ENCODE measurements at places on chromosomes 13 and 19.

DNA sequence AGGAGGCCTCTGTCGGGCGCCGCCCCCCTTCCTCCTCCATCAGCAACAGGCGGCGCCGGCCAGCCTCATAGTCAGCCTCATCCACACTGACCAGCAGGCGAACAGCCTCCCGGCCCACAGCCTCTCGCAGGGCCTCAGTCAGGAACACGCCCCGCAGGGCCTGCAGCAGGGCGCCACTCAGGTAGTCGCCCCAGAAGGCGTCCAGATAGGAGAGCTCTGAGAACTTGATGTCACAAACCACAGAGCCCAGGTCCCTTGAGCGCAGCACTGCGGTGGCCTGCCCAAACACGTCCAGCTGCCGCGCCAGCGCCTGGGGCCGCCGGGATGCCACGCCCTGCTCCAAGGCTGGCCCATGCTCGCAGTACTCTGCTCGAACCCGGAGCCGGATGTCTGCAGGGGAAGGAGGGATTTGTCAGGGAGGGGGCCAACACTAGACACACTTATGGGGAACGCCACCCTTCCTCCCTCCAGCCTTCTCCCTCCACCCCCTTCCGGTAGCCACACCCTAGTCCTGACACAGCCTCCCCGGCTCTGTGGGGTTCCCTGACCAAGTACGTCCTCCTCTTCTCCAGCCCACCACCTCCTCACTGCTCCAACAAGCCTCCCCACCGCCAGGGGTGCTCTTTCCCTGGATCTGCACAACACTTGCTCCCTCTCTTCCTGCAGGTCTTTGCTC is 17.9 kb downstream of the DEDD2 start:
- DNase-seq: no peak

DNA sequence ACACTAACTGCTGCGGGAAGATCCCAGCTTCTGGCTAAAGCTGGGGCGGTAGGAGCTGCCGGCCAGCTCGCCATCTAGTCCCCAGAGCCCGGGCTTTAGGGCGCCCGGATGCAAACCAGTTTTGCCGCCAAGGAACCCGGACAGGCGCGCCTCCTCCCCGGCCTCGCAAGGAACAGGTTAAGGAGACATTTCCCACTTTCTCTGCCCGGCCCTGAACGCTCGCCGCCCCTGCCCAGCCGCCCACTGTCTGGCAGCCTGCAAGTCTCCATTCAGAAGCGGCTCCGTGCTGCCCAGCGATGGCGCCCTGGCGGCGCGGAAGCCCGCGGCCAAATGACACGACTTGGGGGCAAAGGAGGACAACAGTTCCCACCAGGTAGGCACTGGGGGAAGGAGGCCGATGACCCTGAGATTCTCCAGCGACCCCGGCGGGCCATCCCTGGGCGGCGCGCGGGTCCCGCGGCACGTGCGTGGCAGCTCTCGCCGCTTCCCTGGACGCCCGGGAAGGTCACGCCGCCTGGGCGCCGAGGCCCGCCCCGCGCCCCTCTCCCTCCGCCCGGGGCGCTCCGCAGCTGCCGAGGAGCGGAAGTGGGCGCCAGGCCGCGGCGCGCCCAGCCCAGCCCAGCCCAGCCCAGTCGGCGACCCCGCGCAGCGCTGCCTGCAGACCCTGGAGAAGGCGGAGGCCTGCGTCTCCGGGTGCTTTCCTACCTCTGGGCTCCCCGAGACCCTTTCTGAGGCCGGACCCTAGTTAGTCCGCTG is 42.2 kb upstream of the HNRNPA1L2 start:
- peak; percentile 45 for DNase-seq

DNA sequence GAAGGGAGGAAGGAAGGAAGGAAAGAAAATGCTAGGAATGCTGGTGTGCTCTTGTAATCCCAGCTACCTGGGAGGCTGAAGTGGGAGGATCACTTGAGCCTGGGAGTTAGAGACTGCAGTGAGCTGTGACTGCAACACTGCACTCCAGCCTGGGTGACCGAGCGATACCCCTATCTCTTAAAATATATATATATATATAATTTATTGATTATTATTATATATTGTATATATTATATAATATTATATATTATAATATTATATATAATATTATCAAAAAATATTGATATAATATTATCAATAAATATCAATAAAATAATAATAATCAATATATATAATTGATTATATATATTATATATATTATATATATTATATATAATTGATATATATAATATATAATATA is 8.6 kb upstream of the ADGRL1 start:
- no peak for DNase-seq

- peak; percentile 79 for DNase-seq
Measured at GRCh38 chr19:46426506-46427162, 2.1 kb downstream of the PNMA8C start.

- DNase-seq: no peak
Measured at GRCh38 chr19:8366121-8366581, 2.2 kb downstream of the ANGPTL4 start.

GRCh38 chr19:58395979-58396627 is 647 bp downstream of the RNF225 start:
- DNase-seq: no peak

DNA sequence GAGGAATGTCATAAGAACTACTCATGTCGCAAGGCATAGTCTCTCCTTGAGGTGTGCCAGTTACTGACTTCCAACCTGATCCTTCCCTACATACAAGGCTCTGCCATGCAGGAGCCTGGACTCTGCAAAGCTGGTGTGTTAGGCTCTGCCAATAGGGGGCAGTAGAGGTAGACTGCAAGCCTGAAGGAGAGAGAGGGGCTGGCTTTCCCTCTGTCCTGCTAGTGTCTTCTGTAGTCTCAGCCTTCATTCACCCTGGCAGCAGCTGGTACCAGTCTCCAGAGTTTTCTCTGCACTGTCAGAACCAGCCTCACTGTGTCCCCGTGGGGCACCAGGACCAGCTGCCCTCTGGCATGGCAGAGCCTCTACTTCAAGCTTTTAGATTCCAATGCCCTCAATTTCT is 14.5 kb downstream of the SHISA2 start:
- DNase-seq: peak; percentile 75

DNA sequence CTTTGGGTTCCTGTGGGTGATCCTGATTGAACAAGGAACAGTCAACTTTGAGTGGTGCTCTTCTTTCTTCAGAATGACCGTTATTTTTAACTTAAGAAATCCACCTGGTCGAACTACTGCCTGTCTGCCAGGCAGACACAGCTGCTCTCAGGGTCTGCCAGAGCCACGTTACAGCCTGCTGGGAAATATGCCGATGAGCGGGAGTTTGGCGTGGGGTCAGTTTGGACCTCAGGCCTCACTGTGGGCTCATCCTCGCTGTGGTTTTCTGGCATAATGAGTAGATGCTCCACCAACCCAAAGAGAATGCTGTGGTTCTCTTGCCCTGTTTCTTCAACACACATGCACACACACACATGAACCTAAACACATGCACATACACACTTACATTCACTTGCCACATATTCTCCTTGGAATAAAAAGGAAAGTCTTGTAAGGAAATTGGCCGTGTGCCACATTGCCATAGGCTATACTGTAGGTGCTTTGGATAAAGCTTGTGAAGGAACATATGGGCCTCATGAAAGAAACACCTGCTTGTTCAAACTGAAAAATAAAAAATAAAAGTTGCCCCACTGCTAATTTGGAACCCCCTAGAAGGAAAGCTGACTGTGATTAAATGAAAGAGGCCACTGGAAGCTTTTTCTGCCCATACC is 598.7 kb upstream of the KLF12 start:
- peak; percentile 71 for DNase-seq
